ENCODE measurements at places on chromosomes 1 and 21. TPM values are rescaled to one million over a fixed set of nuclear protein-coding genes. Genes with fewer than 3 reads are reported as not detected.

The FMO4 gene
- 1.5 TPM for total RNA-seq

The FMO3 gene
- not detected for total RNA-seq

- no peak for DNase-seq
These were observed 5.7 kb downstream of the GFI1 start for GRCh38 chr1:92480813-92481598.

GRCh38 chr1:91997607-91998195, 32.1 kb upstream of the EPHX4 start:
- DNase-seq = peak; percentile 49

- no peak for DNase-seq
These were observed 41.0 kb downstream of the BRINP3 start for GRCh38 chr1:190436615-190437014.

Measured in activated CD8-positive, alpha-beta memory T cell treated with anti-CD3 and anti-CD28 coated beads, Interleukin-2, amount 10 ng/mL, durations not matched to agents 7 days and 5 days (primary cell).